ENCODE measurements at places on chromosomes 11 and 22.

GRCh38 chr22:23520863-23521440, 59.1 kb downstream of the IGLL1 start:
- peak; percentile 21 for DNase-seq

GRCh38 chr11:78193806-78194205, 5.1 kb downstream of the USP35 start:
- DNase-seq: no peak

DNA sequence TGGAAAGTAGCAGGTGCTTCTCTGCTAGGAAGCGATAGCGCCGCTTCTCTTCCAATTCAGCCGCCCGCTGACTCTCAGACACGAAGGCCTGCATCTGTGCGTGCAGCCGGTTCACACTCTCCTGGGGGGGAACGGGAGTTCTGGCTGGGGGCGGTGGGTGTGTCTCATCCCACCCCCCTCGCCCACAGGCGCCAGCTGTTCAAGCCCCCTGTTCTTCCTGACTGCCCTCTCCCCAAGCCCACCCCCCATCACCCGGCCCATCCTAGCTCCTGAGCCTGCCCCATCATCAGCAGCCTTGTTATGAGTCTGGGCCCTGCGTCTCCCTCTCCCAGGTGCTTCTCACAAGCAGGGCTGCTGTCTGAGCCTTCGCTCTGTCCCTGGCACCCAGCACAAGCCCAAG, 13.1 kb upstream of the SLC16A8 start:
- DNase-seq: no peak

DNA sequence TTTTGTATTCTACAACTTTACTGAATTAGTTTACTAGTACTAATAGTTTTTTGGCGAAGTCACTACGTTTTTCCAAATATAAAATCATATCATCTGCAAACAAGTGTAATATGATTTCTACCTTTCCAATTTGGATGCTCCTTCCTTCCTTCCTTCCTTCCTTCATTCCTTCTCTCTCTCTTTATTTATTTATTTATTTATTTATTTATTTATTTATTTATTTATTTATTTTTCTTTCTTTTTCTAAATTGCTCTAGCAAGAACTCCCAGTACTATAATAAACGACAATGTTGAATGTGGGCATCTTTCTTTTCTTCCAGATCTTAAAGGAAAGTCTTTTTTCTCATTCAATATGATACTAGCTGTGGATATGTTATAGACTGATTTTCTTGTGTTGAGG, 656.0 kb upstream of the LUZP2 start:
- no peak for DNase-seq

- DNase-seq: no peak
Measured at GRCh38 chr11:118342503-118343161, at the start of gene CD3D. Gene CD3D, minus strand, starts transcription at chr11:118342705. Its CDS starts 98 bp downstream, at chr11:118342607.

- DNase-seq: peak; percentile 27
Measured at GRCh38 chr22:29524442-29525191, 28.9 kb downstream of the THOC5 start.

DNA sequence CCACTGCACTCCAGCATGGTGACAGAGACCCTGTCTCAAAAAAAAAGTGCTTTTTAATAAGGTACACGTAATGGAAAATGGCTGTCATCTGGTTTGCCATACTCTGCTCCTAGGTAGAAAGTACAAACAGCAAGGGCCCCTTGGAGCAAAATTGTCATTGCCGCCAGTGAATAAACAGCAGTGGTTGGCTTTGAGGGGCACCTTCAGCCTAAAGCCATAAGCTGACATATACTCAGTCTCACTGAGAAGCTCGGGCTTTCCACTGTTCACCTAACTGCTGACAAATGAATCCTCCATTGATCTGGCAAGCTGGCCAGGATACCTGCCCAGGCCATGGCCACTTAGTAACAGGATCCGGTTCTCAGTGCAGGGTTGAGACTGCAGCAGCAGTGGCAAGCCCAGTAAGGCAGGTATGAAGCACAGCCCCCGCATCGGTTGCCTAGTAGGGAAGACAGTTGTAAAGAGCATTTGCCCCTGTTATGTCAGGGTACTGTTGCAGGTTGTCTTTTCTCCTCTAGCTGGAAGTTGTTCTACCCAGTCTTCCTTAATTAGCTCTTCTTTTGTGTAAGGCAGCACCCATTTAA, 38.8 kb downstream of the MARK2 start:
- DNase-seq: no peak

DNA sequence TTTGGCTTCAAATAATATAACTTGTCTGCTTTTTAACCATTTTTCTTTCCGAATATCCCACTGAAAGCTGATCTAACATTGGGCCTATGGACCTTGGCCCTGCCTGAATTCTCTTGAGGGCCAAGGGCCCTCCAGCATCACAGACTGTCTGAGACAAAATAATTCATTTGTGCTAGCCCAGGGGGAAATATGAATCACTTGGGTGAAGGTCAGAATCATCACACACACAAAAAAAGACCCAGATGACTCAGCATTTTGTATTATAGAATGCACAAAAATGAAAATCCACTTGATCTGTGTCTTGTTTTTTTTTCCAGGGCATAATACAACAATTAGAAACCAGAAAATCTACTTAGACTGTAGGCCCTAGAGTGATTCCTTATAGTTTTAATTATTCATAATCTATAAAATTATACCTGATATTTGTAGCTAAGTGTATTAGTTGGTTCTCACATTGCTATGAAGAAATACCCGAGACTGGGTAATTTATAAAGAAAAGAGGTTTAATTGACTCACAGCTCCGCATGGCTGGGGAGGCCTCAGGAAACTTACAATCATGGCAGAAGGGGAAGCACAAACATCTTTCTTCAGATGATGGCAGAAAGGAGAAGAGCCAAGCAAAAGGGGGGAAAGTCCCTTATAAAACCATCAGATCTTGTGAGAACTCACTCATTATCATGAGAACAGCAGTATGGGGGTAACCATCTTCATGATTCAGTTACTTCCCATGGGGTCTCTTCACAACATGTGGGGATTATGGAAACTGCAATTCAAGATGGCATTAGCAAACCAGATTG, 15.6 kb upstream of the RDX start:
- no peak for DNase-seq

DNA sequence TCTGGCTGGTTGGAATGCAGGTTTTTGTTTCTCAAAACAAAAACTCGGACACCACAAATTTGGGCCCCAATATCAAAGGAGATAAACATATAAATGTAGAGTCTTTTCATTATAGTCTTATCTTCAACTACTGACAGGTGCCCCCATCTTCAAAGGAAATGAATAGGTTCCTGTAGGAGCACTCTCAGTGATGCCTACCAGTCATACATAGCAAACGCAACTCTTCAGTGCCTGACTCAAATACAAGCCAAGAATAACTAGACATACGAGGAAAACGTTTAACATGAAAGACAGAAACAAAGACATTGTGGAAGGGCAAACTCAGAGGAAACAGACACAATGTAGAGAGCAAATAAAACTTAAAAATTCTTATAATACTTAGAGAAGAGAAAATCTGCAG, 13.9 kb downstream of the KDM4D start:
- no peak for DNase-seq
